CD4-positive, alpha-beta T cell treated with Interleukin-6 at 100 ng/mL for 8 hours (primary cell): ENCODE measurements at places on chromosomes 3 and 15.

DNA sequence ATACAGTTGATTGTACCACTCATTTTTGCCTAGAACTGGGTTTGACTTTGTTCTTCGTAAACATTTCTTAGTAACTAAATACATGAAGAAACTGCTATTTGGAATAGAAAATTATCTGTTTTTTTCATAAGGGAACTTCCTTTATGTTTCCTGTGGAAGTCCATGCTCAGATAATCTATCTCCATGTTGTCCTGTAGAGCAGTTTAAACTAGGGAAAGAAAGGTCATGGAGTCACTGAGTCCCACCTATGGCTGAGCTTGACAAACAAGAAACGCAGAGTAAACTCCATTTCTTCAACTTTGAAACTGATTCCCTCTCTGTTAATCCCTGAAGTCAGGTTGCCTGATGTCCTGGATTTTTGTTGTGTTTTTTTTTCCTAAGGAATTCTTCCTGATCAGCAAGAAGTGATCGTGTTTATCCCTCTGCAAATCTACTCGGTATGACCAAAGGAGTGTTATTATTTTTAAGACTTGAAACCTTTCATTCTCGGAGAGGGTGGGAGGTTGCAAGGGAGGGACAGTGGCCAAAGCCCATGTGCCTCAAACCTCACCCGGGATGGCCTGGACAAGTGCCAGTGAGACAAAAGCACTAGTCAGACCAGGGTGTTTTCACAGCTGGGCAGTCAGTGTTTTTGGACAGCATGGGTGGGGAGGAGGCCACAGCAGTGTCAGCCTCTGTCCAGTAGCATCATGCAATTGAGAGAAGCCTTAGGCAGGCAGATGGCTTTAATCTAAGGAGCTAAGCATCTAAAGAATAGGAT is 129.8 kb upstream of the PHLDB2 start:
- no peak for DNase-seq

DNA sequence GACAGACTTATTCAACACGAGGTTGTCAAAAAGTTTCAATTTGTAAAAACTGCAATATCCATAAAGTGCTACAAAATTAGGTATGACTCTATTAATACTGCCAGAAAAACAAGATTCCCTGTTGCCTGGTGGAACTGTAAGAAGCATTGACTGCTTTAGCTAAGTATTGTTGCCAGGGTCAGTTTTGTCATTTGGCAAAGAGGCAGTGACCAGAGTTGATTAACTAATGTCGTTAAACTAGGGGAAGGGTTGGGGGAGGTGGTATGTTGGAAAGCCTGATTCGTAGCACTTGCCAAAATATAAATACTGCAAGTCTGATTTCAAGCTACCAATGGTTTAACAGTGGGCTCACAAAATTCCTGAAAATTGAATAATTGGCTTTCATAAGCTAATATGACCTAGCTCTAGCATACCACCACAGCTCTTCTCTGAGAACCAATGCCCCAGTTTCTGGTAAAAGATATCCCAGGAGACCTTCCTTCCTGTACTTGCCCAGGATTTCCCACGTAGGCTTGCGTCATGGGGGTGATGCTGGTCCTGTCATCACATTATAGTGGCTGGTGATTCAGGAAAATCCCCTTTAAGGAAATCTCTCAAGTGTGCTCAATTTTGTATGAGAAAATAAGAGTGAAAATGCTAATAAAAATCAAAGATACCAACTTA is 266.4 kb upstream of the TBC1D5 start:
- no peak for DNase-seq

GRCh38 chr3:48693826-48694225 is 8.1 kb upstream of the NCKIPSD start:
- DNase-seq = no peak

GRCh38 chr3:53938645-53939044 is 47.0 kb upstream of the SELENOK start:
- DNase-seq = peak; percentile 12

DNA sequence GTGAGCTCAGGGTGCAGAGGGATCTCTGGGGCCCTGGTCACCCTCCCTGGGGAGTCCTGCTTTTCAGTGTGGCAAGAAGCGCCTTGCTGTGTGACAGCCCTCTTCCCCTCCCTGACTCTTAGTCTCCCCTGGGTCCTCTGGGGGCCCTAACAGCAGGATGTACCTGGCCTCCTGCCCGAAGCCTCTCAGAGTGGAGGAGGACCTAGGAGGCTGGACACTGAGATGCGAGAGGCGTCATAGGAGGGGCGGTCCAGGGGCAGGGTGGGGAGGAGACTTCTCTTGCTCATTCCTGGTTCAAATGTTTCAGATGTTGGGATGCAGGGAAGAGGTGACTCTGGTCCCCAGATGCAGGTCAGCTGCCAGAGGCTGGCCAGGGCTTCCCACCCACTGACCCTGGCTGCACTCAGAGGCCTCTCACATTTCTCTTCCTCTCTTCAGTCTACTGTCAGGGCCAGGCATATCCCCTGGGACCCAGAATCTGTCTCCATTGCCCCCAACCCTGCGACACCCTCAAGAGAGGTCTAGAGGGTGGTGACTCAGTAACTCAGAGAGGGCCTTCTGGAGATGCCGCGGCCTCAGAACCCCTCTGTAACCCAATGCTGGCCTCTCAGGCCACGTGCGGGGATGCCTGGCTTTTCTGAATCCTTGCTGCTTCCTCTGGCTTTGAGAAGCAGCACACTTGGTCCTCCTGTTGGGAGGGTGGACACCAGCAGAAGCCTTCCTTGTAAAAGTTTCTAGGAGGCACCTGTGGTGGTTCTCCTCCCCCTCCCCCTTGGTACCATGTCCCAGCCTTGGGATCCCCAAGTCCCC is 25.9 kb downstream of the SNX33 start:
- no peak for DNase-seq

DNA sequence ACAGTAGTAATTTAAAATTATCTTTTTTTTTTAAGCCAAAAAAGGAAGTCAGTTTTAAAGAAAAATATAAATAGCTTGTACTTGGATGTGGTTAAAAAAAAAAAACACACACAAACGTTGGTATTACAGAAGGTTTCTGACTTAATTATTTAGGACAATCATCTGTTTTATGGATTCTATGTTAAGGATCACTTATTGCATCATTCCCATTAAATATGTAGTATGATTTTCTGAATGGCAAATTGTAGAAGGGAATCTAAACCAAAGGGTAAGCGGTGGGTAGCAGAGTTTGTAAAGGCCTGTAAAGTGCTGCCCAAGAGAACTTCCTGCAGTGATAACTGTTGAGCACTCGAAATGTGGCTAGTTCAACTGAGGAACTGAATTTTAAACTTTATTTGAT is 8.0 kb downstream of the SENP2 start:
- no peak for DNase-seq

DNA sequence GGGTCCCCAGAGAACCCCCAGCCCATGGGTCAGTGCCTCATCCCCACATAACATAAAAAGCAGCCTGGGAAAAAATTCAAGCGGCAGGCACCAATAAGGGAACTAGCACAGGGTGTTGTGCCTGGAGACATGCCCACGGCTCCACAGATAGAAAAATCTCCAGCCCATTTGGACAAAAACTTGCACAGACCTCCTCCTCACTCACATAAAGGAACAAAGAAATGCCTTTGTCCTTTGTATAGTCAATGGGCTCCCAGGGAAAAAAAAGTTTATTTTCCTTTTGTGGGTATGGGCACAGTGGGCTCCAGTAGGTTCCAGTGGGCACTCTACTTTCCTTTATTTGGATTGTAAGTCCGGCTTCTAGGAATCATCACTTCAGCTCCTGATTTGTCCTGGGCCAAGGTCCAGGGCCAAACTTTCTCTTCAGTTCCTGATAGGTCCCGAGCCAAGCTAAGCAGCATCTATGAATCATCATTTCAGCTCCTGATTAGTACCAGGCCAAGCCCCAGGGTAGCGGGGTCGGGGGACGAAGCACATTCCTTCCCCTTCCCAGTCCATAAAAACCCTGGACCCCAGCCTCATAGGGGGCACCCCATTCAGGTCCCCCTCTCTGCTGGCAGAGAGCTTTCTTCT is 1.6 kb upstream of the DNAH12 start:
- DNase-seq = no peak

- no peak for DNase-seq
Observed at GRCh38 chr3:183546625-183547024, 8.9 kb downstream of the KLHL6 start.

- DNase-seq = peak; percentile 94
Observed at GRCh38 chr3:129026728-129027543, 25.8 kb downstream of the EFCC1 start.

DNA sequence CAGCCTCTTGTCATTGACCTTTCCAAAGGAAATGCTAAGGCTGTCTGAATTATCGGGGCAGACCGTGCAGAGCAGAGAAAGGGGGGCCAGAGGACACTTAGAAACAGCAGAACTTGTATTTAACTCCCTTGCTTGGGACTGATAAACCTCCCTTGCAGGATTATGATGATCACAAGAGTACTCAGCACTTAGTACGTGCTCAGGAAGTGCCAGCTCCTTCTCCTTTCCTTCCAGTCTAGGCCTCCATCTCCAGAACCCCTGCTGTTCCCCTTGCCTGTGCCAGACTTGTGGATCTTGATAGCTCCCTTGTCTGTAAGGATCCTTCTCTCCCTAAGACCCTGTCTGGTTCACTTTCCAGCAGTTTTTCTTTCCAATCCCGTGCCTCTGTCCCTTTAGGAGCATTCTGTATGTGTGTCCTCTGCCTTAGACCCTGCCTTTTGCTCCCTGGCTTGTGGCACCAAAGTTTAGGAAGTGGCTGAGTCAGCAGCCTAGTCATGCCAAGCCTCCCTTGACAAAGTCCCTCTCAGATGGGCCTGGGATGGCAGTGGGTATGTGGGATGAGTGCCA is 747 bp downstream of the SORD start:
- DNase-seq = no peak

DNA sequence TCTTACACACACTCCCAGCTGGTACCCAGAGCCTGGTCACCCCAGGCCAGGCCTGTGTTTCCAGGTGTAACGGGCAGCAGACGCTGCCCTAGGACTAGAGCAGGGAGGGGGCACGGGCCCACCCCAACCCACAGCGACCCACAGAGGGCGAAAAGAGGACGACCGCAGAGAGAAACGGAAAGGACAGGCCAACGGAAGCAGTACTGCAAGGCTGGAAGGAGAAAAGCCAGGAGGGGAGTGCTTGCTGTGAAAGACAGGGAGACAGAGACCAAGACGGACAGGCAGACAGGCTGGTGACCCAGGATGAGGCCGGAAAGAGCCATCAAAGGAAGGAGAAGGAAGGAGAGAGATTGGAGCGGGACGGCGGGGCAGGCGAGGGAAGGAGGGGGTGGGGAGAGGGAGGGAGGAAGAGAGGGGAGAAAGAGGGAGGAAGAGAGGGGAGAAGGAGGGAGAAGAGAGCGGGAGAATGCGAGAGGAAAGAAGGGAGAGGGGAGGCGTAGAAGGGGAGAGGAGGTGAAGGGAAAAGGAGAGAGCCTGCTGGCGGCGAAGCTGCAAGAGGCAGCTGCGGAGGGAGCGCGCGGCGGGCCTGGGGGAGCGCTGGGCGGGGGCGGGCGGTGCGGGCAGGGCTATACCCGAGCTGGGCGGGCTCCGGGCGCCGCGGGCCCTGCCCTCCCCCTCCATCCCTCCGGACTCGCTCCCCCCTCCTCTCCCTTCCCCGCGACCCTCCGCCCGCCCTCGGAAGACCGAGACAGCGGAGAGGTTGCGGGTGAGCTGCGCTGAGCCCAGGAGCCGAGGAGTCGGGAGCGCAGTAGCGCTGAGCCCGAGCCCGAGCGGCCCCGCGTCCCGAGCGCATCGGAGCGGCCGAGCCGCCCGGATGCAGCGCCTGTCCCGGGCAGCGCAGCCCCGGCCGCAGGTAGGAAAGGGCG is at the start of gene SLC6A1:
Gene SLC6A1 (plus strand): TSS at position 732 of the 926 bp plus-strand sequence. CDS start 24,464 bp downstream, outside the sequence.
- no peak for DNase-seq

DNA sequence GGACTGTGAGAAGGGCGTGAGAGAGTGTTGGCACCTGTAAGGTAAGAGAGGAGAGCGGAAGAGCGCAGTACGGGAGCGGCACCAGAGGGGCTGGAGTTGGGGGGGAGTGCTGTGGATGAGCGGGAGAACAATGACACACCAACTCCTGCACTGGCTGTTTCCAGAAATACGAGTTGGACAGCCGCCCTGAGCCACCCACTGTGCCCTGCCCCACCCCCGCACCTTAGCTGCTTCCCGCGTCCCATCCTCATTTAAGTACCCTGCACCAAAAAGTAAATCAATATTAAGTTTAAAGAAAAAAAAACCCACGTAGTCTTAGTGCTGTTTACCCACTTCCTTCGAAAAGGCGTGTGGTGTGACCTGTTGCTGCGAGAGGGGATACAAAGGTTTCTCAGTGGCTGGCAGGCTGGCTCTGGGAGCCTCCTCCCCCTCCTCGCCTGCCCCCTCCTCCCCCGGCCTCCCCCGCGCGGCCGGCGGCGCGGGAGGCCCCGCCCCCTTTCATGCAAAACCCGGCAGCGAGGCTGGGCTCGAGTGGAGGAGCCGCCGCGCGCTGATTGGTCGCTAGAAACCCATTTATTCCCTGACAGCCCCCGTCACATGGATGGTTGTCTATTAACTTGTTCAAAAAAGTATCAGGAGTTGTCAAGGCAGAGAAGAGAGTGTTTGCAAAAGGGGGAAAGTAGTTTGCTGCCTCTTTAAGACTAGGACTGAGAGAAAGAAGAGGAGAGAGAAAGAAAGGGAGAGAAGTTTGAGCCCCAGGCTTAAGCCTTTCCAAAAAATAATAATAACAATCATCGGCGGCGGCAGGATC is at the start of gene SOX2:
Gene SOX2 (plus strand): TSS at position 601 of the 811 bp plus-strand sequence. CDS start 436 bp downstream, outside the sequence.
- no peak for DNase-seq

DNA sequence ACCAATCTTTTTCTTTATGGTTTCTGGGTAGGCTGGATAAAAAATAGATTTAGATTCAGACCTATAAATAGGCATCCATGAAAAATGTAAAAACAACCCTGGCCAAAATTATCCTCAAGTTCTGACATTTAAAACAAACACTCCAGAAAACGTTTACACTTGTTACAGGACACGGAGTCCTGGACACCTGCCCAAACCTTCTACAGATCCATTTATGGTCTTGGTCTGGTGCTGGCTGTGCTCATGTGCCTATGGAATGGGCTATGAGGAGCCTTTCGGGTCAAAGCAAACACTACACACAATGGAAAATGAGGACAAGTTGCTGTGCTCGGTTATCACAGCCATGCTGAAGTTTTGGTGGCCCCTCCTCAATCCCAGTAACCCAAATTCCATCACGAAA is 108.1 kb downstream of the PDZRN3 start:
- no peak for DNase-seq

DNA sequence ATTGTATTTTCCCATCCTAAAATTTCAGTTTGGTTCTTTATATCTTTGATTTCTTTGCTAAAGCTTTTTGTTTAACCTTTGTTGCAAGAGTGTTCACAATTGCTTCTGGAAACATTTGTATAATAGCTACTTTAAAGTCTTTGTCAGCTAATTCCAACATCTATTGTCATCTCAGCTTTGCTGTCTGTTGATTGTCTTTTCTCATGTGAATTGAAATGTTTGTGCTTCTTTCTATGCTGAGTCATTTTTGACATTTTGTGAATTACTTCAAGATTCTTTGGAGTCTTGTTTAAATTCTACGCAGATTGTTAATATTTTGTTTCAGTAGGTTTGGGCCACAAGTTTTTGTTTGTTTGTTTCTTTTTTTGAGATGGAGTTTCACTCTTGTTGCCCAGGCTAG is 73.2 kb downstream of the SUCNR1 start:
- no peak for DNase-seq

- DNase-seq = peak; percentile 34
Observed at GRCh38 chr15:89898614-89899294, 5.0 kb upstream of the AP3S2 start.

GRCh38 chr3:107753494-107753893 is 230.7 kb downstream of the BBX start:
- DNase-seq = no peak
